Stimulated activated CD4-positive, alpha-beta T cell treated with anti-CD3 and anti-CD28 coated beads, TNF-alpha, amount 100 ng/mL, for 1 hour (primary cell): ENCODE measurements at places on chromosomes 1 and 21.

DNA sequence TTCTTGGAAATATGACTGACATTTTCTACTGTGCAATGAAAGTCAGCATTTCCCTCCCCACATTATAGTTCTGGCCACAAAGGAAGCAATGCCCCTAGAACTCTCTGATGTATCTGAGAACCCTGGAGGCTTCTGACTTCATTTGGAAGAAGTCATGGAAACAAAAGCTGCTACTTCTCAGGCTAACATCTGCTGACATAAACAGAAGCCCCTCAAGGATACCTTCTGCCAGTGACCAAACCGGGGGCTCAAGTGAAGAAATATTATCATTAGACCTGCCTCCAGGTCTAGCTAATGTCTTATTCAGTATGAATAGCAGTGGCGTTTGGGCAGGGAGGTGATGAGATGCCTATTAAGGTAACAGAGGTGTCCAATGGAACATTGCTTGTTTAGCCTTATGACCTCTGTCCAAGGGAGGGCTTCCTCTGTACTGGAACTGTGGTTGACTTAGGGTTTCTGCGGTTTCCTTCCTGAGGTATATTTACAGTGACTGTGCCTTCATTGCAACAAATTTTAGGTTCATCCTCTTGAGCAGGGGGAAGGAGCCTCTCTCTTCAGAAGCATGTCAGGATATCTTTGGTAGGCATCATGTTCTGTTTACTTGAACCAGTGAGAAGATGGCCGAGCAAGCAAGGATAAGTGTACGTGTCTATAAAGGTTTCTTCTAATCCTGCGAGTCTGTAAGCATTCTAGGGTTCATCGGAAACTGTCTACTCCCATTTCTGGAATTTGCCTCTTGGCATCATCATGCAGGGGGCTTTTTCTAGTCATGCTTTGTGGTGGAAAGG, 161.7 kb downstream of the PBX1 start:
- no peak for DNase-seq

- DNase-seq: no peak
These were observed 8.0 kb downstream of the CFAP410 start for GRCh38 chr21:44331209-44331608.

DNA sequence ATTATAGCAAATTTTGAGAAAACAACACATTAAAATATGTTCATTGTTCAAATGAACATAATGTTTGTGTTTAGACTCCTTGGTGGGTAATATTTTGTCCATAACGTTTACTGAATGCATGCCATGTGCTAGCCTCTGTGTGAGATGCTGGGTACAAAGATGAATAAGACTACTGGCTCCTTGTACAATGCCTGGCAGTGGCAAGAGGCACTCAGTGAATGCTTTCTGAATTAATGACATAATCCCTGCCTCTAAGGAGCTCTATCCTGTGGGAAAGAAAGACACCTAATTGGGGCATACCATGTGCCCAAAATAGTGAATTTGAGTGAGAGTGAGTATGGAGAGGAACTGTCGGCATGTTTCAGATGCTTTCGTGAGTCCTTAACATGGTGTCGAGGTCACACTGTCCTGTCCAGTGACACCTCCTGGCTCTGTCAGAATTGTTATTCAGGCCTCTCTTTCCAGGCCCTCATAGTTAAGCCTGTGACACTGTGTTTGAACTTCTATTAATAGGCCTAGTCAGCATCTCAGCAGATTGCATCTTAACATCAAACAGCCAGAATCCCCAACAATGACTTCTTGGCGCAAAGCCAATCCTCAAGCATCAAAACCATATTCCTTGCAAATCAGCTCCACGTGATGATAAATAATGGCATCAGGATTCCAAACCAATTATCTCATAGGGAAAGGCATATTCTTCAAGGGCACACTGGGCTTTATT, 32.8 kb upstream of the S1PR1 start:
- no peak for DNase-seq

DNA sequence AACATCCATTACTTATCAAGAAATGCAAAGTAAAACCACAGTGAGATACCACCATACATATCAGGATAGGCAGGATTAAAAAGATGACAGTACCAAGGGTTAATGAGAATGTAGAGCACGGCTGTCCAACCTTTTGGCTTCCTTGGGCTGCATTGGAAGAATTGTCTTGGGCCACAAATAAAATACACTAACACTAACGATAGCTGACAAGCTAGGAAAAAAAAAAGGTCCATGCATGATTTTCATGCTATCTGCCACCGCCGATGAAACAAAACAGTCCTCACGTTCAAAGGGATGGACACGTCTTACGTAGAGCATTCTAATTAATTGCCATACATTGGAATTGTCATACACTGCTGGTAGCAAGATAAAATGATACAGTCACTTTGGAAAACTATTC, 14.3 kb downstream of the BACH1 start:
- DNase-seq: no peak

DNA sequence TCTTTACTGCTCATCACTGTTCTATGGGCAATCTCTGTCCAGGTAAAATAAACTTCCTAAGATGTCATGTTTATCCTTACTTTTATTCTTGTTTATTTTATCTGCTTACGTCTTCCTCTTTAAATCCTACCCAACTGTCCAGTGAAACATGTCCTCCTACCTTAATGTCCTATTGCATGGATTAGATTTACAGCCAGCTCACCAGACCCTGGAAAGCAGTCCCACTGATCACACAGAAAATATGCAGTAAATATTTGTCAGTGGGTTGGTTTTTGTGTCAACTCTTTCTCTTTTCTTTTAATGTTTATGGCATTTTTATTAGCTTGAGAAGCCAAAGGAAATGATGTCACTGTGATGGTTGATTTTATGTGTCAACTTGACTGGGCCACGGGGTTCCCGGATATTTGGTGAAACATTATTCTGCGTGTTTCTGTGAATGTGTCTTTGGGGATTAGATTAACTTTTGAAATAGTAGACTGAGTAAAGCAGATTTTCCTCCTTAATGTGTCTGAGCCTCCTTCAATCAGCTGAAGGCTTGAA, 258.3 kb downstream of the SRGAP2C start:
- DNase-seq: no peak

- no peak for DNase-seq
These were observed 16.6 kb upstream of the S100A11 start for GRCh38 chr1:152053375-152053774.

DNA sequence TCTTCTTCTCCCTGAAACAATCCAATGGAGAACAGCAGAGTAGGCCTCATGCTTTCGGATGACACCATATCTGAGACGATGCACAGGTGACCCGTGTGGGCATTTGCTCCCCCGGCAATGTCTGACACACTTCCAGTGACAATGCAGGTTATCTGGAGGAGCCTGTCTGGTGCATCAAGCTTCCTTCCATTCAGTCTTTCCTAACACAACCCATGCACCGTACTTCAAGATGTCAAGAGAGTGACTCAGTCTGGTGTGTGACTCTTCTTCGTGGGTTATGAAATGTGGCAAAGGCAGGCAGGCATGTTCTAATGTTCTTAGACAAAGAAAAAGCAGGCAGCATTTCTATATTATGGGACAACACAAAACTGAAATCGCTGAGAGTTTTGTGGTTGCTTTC, 159.1 kb downstream of the EDEM3 start:
- DNase-seq: no peak

DNA sequence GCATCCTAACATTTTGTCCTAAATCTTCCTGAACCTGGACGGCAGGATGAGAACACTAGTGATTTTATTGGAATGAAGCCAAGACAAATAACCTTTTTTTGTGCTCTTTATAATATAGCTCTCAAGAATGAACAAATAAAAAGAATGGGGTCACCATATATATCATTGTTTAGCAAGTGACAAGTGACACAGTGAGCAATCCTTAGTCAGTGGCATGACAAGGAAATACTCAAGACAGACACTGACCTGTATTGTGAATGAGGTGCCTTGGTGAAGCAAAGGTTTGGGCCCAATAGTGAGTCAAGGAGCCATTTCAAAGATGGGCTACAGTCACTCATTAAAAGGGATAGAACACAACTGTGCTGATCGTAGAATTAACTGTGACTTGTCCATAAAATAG, 35.7 kb downstream of the PTGFR start:
- no peak for DNase-seq

DNA sequence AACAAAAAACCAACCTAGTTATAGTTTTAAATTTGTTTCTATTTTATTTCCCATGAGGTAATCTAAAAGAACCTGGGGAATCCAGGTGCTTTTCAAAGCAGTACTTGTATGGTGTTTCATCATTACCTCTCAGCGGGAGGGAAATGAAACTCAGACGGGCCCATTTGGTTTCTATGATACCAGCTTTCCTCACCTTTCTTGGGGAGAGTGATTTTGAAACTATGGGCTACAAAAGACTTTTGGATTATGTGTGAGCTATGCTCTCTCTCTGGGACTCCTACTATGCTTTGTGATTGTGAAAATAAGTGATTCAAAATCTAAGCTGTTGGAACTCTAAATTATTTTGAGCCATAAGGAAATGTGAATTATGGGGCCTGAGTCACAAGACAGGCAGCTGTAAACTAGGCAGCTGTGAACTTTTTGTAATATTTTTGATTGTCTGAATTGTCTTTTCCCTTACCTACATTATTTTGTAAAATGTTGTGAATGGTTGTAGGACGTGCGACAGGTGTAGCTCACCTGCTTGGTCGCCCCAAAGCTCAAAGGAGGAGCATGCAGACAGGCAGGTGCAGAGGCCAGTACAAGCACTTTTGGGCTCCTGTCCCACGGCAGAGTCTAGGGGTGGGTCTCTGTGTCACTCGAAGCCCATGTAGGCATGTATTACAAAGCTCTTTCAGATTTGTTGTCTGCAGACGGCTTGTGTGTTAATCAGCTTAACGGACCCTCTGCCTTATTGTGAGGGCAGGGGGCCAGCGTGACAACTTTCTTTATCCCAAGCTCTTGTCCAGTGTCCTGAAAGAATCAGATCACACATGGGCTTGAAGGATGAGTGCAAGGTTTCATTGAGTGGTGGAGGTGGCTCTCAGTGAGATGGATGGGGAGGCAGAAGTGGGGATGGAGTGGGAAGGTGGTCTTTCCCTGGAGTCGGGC, 64.8 kb upstream of the BACH1 start:
- DNase-seq: no peak

DNA sequence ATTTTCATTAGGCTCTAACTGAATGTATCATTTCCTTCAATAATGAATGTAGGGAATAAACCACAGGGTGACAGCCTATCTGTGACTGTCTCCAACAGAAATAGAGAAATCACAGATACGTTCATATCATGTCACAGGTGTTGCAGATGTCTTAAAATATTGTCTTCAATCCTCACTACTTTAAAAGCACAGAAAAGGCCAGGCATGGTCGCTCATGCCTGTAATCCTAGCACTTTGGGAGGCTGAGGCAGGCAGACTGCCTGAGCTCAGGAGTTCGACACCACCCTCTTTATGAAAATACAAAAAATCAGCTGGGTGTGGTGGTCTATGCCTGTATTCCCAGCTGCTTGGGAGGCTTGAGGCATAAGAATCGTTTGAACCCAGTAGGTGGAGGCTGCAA, 8.2 kb downstream of the CREG1 start:
- no peak for DNase-seq
